ENCODE measurements at places on chromosomes 2 and 18.

GRCh38 chr2:63788071-63788470 lies 53.6 kb upstream of the UGP2 start:
- DNase-seq = no peak

DNA sequence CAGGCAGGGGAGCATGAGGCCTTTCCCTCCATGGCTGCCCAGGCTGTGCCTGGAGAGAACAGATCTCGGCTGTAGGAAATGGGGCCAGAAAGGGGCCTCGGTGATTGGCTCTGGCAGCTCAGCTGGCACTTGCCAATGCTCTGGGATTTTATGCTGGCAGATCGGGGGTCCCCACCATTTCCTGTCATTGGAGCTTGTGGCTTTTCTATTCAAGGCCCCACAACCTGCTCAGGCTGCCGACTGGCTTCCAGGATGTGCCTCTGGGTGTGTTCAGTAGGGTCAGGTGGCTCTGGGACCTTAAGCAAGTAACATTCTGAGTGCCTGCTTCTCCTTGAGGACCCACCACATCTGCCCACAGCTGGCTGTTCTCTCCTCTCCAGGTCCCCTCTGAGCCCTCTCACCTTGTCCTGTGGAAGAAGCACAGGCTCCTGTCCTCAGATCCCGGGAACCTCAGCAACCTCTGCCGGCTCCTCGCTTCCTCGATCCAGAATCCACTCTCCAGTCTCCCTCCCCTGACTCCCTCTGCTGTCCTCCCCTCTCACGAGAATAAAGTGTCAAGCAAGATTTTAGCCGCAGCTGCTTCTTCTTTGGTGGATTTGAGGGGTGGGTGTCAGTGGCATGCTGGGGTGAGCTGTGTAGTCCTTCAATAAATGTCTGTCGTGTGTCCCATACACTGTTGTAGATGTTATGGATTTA lies 4.2 kb downstream of the GNLY start:
- no peak for DNase-seq

GRCh38 chr2:167875529-167875928 lies 371.9 kb downstream of the STK39 start:
- no peak for DNase-seq

DNA sequence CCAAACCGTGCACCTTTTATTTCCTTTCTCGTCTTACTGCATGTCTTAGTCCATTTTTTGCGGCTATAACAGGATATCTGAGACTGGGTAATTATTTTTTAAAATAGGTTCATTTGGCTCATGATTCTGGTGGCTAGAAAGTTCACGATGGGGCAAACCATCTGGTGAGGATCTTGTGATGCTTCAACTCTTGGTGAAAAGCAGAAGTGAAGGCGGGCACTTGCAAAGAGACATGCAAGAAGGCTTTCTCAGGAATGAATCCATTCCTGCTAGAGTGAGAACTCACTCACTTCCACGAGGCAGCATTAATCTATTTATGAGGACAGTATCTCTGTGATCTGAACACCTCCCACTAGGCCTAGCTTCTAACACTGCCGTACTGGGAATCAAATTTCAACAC lies 327.1 kb upstream of the RBMS1 start:
- no peak for DNase-seq

- DNase-seq = no peak
Observed at GRCh38 chr2:168375195-168375798, 80.8 kb upstream of the CERS6 start.

DNA sequence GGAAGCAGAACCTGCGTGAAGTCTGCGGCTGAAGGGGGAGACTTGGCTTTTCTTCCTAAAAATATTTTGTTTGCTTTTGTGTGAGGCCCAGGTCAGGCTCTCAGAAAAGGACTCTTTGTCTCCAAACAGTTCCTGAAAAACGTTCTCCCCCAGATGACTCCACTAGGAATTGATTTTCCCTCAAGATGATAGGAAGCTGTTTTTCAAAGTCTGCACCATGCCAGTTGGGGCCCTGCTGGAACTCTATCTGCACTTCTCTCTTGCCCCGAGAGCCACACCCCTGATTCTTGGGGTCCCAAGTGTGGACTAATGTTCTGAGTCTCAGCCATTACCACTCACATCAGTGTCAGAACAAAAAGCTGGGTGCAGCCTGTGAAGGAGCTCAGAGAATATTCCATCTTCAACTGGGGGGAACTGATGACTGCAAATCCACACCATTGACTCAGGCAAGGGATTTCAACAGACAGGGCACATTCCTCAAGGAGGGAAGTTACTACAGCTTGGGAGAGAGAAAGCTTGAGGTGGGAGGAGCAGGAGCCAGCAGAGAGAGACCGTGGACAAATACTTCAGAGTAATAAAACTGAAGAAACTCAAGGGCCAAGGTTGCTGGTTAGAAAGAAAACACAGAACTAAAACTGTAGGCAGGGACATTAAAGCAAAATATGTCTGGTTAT lies 768.3 kb downstream of the RNF144A start:
- DNase-seq = no peak

GRCh38 chr2:182019731-182020130 lies 34.1 kb downstream of the PPP1R1C start:
- DNase-seq = no peak

DNA sequence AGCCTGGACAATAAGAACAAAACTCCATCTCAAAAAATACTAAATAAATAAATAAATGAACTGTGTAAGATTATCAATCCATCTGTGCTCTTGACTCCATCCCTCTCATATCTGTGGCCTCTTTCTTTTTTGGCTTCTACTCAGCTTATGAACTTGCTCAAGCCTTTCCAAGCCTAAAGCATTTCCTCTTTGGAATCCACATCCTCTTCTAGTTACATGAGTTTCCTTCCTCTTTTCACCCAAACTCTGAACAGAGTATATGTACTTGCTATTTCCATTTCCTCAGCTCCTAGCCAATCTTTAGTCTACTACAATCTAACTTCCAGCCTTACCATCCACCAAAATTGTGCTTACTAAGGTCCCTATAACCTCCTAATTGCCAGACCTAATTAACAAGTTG lies 2.5 kb upstream of the DNAJC10 start:
- no peak for DNase-seq
